Stimulated activated CD4-positive, alpha-beta T cell treated with anti-CD3 and anti-CD28 coated beads, Interleukin-4, amount 100 ng/mL, for 24 hours (primary cell): ENCODE measurements at places on chromosomes 2 and 18.
A peak's percentile ranks its signal among the peaks of the same experiment; 100 is the strongest.

GRCh38 chr18:13245481-13246000 is 27.0 kb downstream of the LDLRAD4 start:
- DNase-seq, result no peak

GRCh38 chr2:137316075-137316474 is 550.7 kb downstream of the THSD7B start:
- DNase-seq, result no peak

GRCh38 chr2:101952551-101952950 is 39.2 kb upstream of the IL1R2 start:
- no peak for DNase-seq

- no peak for DNase-seq
These were observed 64.5 kb downstream of the COA5 start for GRCh38 chr2:98543842-98544241.

DNA sequence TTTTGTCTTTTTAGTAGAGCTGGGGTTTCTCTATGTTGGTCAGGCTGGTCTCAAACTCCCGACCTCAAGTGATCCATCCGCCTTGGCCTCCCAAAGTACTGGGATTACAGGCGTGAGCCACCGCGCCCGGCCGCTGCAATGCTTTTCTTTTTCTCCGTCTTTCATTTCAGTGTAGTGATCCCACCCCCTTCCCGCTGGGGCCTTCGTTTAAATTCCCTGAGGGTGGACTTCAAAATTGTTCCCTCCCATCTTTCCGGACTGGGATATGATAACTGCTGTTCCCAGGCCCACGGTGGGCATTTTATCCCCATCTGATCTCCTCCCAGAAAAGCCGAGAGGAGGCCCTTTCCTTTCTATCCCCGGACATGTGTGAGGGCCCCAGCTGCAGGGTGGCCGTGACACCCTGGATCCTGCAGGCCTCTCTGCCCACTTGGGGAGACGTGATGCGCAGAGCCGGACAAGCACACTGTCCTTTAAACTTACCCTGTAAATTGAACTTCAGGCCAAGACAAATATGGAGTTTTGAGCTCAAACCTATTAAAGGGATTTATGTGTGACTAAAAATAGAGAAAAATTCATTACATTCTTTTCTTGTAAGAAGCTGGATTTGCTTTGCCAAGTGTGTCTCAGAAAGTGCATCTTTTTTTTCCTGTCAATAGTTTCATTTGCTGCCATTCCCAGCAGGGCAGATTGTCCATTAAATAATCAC is 54.5 kb upstream of the AFF3 start:
- DNase-seq, result no peak

- no peak for DNase-seq
These were observed 155.1 kb upstream of the CELF4 start for GRCh38 chr18:37720663-37721062.

GRCh38 chr2:181947273-181947672 is 38.4 kb upstream of the PPP1R1C start:
- no peak for DNase-seq

DNA sequence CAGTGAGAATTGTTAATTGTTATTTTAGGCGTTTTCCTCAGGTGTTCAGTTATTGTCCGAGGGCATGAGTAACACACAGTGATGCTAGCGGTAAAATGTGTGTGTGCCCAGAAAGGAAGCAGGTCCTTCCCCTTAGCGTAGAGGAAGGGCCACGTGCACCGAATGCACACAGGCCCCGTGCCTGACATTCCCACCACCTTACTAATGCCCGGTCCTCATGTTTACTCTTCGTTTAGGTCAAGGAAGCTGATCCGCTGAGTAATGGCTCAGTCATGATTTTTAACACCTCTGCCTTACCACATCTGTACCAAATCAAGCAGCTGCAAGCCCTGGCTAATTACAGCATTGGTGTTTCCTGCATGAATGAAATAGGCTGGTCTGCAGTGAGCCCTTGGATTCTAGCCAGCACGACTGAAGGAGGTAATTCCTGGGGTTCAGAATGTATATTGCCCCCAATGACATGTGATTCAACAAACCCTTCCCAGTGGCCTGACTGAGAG is 76.7 kb downstream of the MERTK start:
- no peak for DNase-seq

GRCh38 chr2:44314362-44314761 is 39.1 kb downstream of the SLC3A1 start:
- no peak for DNase-seq

DNA sequence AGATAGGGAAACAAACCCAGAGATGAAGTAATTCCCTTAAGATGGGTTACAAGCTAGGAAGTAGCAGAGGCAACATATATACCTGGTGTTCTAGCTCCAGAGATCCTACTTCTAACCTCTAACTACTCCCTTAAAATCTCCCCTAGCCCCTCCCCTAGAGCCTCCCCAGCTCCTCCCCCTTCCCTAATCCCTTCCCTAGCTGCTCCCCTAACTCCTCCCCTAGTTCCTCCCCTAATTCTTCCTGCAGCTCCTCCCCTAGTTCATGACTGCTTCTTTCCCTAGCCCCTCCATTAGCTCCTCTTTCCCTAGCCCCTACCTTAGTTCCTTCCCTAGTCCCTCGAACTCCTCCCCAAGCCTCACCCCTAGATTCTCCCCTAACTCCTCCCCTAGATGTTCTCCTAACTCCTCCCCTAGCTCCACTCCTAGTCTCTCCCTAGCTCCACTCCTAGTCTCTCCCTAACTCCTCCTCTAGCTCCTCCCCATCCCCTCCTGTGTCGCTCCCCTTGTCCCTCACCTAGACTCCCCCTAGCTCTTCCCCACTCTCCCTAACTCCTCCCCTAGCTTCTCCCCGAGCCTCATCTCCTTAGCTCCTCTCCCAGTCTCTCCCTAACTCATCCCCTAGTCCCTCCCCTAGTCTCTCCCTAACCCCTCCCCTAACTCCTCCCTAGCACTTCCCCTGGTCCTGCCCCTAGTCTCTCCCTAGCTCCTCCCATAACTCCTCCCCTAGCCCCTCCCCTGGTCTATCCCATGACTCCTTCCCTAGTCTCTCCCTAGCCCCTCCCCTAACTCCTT is 108.9 kb downstream of the CD226 start:
- no peak for DNase-seq

- DNase-seq, result no peak
These were observed 8.0 kb downstream of the AGFG1 start for GRCh38 chr2:227479865-227480475.

DNA sequence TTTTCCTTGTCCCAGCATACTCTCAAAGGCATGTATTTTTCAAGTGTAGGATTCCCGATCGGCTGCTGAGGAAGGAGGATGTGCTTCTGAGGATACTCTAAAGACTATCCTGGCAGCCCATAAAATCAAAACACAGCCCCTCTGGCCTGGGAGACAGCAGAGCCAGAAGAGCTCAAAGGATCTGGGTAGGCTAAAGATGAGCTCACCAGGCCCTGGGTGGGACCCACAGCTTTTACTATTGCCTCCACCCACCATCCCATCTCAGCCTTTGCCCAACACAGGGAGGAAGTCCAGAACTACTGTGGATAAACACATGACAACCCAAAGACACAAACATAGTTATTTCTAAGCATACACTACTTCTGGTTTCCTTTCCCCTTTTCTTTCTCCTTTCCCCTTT is 79.1 kb upstream of the ZFP36L2 start:
- no peak for DNase-seq

- no peak for DNase-seq
These were observed 43.2 kb downstream of the RPL31 start for GRCh38 chr2:101045330-101045729.

DNA sequence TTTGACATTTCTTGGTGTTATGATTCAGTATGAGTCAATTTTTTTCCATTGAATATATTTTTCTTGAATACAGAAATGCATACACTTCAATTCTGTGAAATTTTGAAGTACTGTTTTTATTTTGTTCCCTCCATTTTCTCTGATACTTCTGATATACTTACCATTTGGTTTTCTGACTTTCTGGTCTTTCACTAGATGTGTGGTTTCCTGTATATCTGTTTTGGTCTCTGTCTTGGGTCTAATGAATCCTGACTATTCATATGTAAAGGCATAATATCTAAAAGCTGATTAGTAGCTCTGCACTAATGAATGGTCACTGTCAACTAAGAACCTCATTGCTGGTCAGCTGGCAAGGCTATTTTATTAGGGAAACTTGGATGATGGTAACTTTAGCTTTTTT is 345.6 kb downstream of the GRB14 start:
- DNase-seq, result no peak

GRCh38 chr2:83516503-83516902 is 942.6 kb downstream of the SUCLG1 start:
- DNase-seq, result no peak

- DNase-seq, result no peak
These were observed 1.5 kb downstream of the SOWAHC start for GRCh38 chr2:109615637-109616144.

- no peak for DNase-seq
These were observed 16.7 kb upstream of the PTH2R start for GRCh38 chr2:208389940-208390339.

- peak; percentile 43 for DNase-seq
These were observed 189.8 kb downstream of the NCK2 start for GRCh38 chr2:105934467-105934866.

GRCh38 chr2:106565599-106565998 is 78.4 kb downstream of the CD8B2 start:
- DNase-seq, result no peak

DNA sequence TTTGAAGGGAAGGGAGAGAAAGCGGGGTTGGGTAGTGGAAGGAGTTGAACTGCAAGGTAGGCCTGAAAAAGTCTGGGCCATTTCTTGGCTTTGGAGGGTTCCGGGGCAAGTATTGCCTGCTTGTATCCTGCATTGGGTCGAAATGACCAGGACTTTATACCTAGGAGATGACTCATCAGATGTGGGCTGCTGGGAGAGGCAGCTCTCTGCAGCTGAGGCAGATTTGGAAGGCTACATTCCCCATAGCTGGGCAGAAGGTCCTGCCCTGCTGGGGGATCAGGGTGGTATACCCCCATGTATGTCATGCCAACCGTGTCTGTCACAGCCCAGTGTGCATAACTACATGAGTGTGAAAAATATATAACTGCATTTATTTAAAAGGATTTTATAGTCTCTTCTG is 171.8 kb upstream of the SPRED2 start:
- DNase-seq, result no peak

- DNase-seq, result no peak
These were observed 9.7 kb downstream of the CYBRD1 start for GRCh38 chr2:171531836-171532450.

DNA sequence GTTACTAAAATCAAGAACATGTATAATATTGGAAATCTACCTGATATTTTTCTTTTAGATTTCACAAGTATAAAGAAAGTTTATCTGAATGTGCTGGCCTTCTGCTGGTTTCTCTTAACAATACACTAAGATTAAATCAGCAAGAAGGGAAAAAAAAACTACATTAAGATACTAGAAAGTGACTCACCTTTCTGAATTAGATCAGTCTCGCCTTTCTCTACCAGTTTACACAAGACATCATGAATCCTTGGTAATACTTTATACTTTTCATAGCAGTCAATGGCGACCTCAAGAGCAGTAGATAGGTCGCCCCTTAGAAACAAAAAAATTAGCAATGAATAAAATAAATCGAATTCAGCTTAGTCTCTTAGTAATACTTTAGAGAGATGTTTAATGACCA is 61.2 kb downstream of the LRPPRC start:
- DNase-seq, result no peak

DNA sequence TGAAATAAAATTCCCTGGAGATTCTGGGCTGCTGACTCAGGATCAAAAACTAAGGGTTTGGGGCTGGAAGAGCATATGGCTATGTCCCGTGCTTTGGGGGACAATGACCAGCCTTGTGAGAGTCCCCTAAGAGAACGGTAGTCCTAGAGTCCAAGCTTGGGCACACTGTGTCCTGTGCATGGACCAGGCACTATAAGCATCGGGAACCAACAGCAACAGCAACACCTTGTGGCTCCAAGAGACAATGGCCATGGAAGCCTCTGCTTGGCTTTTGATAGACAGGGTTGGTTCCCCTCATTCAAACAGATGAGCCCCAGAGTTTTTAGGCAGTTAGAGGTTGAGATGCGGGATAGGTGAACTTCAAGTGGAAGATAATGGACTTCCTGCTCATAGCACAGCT is 294.4 kb upstream of the CHAC2 start:
- DNase-seq, result no peak

- no peak for DNase-seq
These were observed 23.2 kb downstream of the KCNF1 start for GRCh38 chr2:10934979-10935350.

DNA sequence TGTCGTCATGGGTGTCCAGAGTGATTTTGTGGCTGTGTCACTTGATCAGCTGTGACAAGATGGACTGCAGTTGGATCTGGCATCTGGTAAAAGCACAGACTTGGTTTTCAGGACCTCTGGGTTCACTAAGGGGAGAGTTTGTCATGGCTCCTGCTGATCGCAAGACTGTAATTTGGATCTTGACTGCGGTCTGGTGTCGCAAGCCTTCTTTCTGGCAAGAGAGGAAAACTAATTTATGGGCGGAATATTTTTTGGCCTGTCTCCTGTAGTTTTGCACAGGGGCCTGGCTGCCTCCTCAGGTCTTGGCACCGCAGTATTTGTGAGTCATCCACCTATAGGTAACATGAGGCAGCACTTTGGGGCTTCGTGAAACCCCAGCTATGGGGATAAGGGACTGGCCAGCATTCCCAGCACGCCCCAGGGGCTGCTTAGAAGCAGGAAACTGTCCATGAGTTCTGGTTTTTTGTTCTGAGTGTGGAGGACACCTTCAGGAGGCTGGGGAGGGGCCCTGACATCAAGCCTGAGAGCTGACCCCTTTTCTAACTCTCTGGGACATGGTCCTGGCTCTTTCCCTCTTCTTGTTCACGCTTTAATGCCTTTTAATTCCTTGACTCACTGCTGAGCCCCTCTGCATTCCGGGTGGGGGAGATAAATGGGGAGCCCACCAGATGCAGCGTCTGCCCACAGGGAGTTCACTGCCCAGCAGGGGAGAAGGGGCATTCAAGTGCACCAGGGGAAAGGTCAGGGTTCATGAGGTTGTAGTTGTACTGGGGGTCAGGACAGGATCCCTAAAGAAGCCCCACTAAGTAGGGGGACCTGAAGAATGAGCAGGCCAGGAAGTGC is 12.2 kb downstream of the SH3BP4 start:
- DNase-seq, result no peak

DNA sequence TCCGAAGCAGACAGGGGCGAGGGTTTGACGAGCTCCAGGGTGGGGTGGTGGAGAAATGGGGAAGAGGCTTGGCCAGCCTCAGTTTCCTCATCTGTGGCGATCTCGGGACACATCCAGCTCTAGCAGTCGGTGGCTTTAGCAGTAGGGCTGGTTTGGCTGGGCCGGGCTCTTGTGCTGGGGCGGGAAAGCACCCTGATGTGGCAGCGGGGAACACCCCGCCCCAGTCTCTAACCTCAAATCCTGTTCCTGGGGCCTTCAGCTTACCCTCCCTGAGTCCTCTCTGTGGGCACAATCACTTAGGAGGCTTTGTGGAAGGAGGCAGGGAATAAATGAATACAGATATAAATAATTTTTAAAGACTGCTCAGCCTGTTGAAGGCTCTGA is 26.5 kb upstream of the MCFD2 start:
- DNase-seq, result peak; percentile 77

DNA sequence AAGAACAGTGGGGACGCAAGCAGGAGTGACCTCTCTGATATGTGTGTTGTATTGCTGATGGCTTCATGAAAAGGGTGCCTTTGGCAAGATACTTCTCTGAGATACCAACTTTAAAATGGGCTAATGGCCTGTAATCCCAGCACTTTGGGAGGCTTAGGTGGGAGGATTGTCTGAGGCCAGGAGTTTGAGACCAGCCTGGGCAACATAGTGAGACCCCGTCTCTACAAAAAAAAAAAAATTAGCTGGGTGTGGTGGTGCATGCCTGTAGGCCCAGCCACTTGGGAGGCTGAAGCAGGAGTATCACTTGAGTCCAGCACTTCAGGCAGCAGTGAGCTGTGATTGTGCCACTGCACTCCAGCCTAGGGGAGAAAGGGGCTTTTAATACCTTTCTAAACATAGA is 9.8 kb downstream of the BIRC6 start:
- no peak for DNase-seq

GRCh38 chr2:226915846-226916360 is 80.0 kb downstream of the RHBDD1 start:
- no peak for DNase-seq
